Left ventricle myocardium inferior (tissue), 1 donor: ENCODE measurements at places on chromosomes 7 and 10. TPM values are rescaled to one million over a fixed set of nuclear protein-coding genes. Genes with fewer than 3 reads are reported as not detected.
A peak's percentile ranks its signal among the peaks of the same experiment; 100 is the strongest.

The MEST gene
- 4.9 TPM for total RNA-seq

DNA sequence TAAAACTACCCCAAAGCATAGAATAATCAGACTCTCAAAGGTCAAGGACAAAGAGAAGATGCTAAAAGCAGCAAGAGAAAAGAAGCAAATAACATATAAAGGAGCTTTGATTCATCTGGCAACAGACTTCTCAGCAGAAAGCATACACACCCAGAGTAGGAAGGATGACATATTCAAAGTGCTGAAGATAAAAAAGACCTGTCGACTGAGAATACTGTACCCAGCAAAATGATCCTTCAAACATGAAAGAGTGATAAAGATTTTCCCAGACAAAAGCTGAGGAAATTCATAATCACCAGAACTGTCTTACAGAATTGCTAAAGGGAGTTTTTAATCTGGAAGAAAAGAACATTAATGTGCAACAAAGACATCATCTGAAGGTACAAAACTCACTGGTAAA lies 14.9 kb downstream of the KCNK18 start:
- H3K27me3 ChIP-seq: peaks cover 86% of the 10 kb centered on the region
- no peak for DNase-seq
- no peaks in the 10 kb centered on the region for H3K36me3 ChIP-seq
- peaks cover 10% of the 10 kb centered on the region for H3K4me1 ChIP-seq
- no peak overlapping the region for H3K27ac ChIP-seq
- H3K4me3 ChIP-seq: no peak overlapping the region

- H3K4me3 ChIP-seq: no peak overlapping the region
- H3K27me3 ChIP-seq: no peaks in the 10 kb centered on the region
- peaks cover 17% of the 10 kb centered on the region for H3K36me3 ChIP-seq
- H3K4me1 ChIP-seq: peaks cover 65% of the 10 kb centered on the region
- DNase-seq: no peak
- H3K27ac ChIP-seq: peak overlapping the region; percentile 82
Observed at GRCh38 chr7:36286226-36286625, 103.4 kb upstream of the ANLN start.

The TDRD1 gene
- total RNA-seq: 1.9 TPM

- H3K27ac ChIP-seq: peak overlapping the region; percentile 81
- peak; percentile 44 for DNase-seq
- H3K4me3 ChIP-seq: no peak overlapping the region
- no peaks in the 10 kb centered on the region for H3K27me3 ChIP-seq
Observed at GRCh38 chr7:37208528-37208927, 240.1 kb downstream of the ELMO1 start.

The ASZ1 gene
- total RNA-seq: not detected

The AKR1C8 gene
- total RNA-seq: 0.22 TPM

DNA sequence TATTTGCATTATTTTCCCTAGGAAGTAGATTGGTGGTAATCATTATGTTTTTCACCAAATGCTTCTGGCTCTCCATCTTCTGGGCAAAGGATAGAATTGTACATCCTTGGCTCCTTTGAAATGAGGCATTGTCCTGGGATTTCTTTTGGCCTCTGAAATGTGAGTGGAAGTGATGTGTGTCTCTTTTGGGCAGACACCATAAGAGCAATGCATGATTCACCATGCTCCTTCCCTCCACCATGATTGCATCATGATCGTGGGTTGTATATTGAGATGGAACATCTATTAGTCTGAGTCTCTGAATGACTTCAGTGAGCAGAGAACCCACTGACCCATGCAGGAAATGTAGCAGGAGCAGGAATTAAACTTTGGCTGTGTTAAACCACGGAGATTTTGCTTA lies 49.2 kb downstream of the ADRA2A start:
- no peak overlapping the region for H3K4me3 ChIP-seq
- H3K27me3 ChIP-seq: peaks cover 82% of the 10 kb centered on the region
- no peak overlapping the region for H3K27ac ChIP-seq
- H3K4me1 ChIP-seq: no peaks in the 10 kb centered on the region
- no peaks in the 10 kb centered on the region for H3K36me3 ChIP-seq

The KCNIP2 gene
- 29.2 TPM for total RNA-seq

- H3K36me3 ChIP-seq: no peaks in the 10 kb centered on the region
- H3K4me3 ChIP-seq: no peak overlapping the region
- H3K27ac ChIP-seq: no peak overlapping the region
- H3K4me1 ChIP-seq: no peaks in the 10 kb centered on the region
- no peak for DNase-seq
Observed at GRCh38 chr7:91565499-91566401, 301.5 kb downstream of the FZD1 start.

GRCh38 chr7:85156661-85157208 lies 30.1 kb downstream of the SEMA3D start:
- no peak overlapping the region for H3K27ac ChIP-seq
- no peaks in the 10 kb centered on the region for H3K36me3 ChIP-seq
- no peaks in the 10 kb centered on the region for H3K27me3 ChIP-seq
- no peak for DNase-seq
- H3K4me1 ChIP-seq: no peaks in the 10 kb centered on the region

- H3K36me3 ChIP-seq: no peaks in the 10 kb centered on the region
- no peaks in the 10 kb centered on the region for H3K4me1 ChIP-seq
- no peak for DNase-seq
- H3K4me3 ChIP-seq: no peak overlapping the region
Observed at GRCh38 chr7:155431231-155431630, 26.7 kb upstream of the EN2 start.

GRCh38 chr10:74120911-74121310 lies 29.7 kb downstream of the AP3M1 start:
- no peak overlapping the region for H3K4me3 ChIP-seq
- peaks cover 35% of the 10 kb centered on the region for H3K4me1 ChIP-seq
- H3K36me3 ChIP-seq: peaks cover 90% of the 10 kb centered on the region
- H3K27ac ChIP-seq: peak overlapping the region; percentile 8
- no peaks in the 10 kb centered on the region for H3K27me3 ChIP-seq
- DNase-seq: no peak

GRCh38 chr7:108001764-108002725 lies 916 bp downstream of the LAMB1 start:
- H3K27ac ChIP-seq: peak overlapping the region; percentile 87
- peaks cover 5% of the 10 kb centered on the region for H3K27me3 ChIP-seq
- DNase-seq: peak; percentile 32
- peak overlapping the region; percentile 81 for H3K4me3 ChIP-seq
- H3K36me3 ChIP-seq: peaks cover 16% of the 10 kb centered on the region

The SPDYE11 gene
- not detected for total RNA-seq

GRCh38 chr7:112161253-112162141 lies 44.7 kb downstream of the DOCK4 start:
- H3K4me3 ChIP-seq: no peak overlapping the region
- H3K27me3 ChIP-seq: no peaks in the 10 kb centered on the region
- H3K36me3 ChIP-seq: no peaks in the 10 kb centered on the region
- H3K4me1 ChIP-seq: peaks cover 63% of the 10 kb centered on the region

The PIP gene
- total RNA-seq: not detected

The ITGB8 gene
- total RNA-seq: 1.5 TPM

- H3K36me3 ChIP-seq: no peaks in the 10 kb centered on the region
- H3K4me3 ChIP-seq: no peak overlapping the region
- peak overlapping the region; percentile 93 for H3K27ac ChIP-seq
- no peaks in the 10 kb centered on the region for H3K27me3 ChIP-seq
- no peak for DNase-seq
Observed at GRCh38 chr10:119335671-119336353, 128.4 kb downstream of the GRK5 start.
